Activated CD4-positive, CD25-positive, alpha-beta regulatory T cell treated with anti-CD3 and anti-CD28 coated beads, Interleukin-2, amount 50 U/mL, for 72 hours (primary cell): ENCODE measurements at places on chromosomes 6 and 20.
A peak's percentile ranks its signal among the peaks of the same experiment; 100 is the strongest.

GRCh38 chr6:56860475-56860874 lies 94.4 kb upstream of the BEND6 start:
- no peak for DNase-seq

DNA sequence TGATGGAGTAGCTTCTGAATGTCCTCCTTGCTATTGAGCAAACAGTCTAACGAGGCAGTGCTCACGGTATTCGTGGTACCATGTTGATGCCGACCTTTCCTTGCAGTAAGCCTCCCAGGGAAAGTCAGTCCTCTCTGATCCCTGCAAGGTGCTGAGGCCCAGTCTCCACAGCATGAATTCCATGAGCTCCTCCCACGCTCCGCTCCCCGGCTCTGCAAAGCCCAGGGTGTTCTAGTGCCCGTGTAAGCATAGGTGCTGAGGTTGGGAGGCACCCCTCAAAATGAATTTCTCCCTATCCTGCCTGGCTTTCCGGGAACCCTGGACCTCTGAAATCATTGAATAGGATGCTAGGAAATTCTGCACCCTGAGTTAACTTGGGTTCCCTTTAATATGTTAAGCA lies 251.0 kb downstream of the TAF4 start:
- no peak for DNase-seq

DNA sequence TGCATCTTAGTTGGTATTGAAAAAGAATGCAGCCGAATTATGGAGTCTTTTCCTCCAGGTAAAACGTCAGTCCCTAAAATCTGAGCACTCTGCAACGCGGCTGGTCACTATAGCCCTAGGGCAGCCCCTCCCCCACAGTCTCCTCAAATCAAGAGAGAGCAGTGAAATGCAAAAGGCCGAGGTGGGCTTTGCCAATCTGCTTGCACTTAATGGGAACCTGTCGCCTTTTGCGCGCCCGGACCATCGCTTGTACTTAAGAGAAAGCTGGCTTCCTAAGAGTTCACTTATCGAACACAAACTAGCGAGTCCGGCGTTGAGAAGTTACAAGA lies 447 bp downstream of the MCM3 start:
- DNase-seq = peak; percentile 61

DNA sequence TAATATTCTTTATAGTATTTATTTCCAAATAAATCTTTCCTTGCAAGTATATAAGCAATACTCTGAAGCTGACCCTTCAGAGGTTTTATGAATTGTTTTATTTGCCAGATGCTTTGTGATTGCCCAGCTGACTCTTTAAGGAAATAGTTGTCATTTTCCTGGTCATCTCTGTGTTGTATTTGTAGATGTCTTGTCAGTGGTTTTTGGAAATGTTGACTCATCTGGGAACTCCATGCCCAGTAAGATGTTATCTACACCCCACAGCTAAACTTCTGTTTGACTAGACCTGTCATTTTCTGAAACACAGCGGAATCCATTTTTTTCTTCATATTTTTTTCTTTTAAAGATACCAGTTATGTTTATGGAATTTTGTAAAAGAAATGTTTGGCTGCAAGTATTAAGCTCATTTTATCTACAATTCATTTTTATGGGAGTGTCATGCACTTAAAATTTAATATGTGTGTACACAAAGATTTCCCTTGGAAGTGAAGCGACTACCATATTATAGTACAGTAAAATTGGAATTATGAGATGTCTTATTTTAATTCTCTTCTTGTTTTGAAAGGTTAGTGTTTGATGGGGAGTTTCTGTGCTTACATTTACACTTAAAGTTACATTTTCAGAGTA lies 491.0 kb downstream of the NKAIN2 start:
- no peak for DNase-seq

DNA sequence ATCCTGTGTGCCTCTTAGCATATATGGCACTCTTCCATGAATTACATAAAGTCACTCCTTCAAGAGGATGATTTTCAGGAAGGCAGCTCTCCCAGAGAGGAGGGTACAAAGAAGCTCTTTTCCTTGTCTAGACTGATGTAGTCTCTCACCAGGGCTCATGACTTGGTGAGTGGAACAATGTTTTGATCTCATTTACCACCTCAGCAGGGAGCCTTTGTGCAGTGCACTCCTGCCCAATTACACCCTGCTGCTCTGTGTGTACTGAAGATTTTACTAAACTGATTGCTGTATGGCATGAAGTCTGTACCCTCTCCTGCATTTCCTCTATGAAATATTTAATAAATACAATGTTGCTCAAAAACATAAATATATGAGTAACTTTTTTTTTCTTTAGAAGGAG lies 598.3 kb upstream of the HS3ST5 start:
- DNase-seq = no peak

- DNase-seq = no peak
Measured at GRCh38 chr6:73752943-73753342, 56.9 kb downstream of the CD109 start.

GRCh38 chr6:26305641-26305969 lies 59.4 kb upstream of the BTN3A2 start:
- no peak for DNase-seq

DNA sequence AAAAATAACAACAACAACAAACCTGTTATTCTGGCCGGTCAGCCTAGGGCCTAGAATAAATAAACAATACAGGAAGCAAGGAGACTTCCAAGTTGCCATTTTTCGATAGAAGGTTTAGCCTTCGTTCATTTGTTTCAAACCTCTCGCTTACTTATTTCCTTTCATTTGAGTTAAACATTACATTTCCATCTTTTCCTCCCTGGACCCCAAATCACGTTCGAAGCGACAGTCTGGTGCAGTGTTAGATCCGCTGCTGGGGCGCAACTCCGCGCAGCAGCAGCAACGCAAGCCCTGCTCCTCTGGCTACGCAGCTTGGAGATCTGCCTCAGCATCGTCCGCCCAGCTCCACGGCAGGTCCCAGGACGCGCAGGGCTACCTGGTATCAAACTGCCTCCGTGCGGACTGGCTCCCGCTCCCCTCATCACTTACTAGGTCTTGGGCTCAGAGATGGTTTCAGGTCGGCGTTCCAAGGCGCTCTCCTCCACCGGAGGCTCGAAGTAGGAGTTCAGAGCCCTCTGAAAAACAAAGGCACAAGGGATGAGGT lies 530 bp downstream of the TDP2 start:
- DNase-seq = no peak

- no peak for DNase-seq
Measured at GRCh38 chr6:125025164-125025854, 63.1 kb downstream of the RNF217 start.

DNA sequence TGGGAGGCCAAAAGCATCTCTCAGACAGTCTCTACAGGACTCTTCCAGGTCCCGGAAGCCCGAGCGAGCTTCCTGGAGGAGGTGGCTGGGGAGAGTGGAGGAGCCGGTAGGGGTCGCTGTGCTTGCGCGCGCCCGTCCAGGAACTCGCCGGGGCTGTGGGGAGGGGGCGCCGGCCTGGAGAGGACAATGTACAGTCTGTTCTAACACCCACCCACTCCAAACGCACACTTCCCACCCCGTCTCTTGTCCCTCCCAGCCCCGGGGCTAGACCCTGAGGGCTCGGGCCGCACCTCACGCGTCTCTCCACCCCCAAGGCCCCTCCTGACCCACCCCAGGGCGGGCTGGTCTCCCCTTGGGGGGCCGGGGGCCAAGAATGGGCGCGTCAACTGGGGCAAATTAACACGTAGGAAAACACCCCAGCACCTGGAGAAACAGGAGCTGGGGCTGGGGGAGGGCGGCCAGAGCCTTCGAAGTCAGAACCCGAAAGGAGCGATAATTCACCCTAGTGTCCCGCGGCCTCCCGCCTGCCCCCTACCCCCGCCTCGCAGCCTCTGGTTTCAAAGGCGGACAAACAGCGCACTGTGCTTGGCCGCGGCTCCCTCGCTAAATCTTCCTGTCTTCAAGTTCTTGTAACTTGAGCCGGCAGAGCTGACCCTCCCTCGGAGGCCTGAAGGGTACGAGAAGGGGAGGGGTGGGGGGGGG lies 103.2 kb upstream of the FOXP4 start:
- DNase-seq = peak; percentile 41

GRCh38 chr6:127243501-127243900 lies 23.2 kb upstream of the RNF146 start:
- no peak for DNase-seq

DNA sequence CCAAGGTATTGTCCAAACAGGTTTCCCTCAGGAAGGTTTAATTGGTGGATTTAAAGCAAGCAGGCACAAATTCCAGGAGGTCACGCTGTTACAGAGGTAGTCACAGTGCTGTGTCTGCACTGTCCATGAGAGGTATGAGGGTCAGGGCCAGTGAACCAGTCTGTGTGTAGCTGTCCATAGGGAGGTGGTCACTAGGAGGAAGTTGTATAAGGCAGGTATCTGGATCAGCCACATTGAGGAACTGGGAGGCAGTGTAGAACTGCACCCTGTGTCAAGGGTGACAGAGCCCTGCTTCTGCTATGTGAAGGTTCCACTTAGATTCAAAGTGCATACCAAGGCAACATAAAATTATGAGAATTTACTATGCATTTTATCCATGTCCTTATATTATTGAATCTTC lies 73.3 kb downstream of the MAP3K4 start:
- DNase-seq = no peak

GRCh38 chr6:62262283-62262682 lies 23.7 kb downstream of the KHDRBS2 start:
- no peak for DNase-seq

GRCh38 chr6:16894301-16894700 lies 133.0 kb upstream of the ATXN1 start:
- no peak for DNase-seq

DNA sequence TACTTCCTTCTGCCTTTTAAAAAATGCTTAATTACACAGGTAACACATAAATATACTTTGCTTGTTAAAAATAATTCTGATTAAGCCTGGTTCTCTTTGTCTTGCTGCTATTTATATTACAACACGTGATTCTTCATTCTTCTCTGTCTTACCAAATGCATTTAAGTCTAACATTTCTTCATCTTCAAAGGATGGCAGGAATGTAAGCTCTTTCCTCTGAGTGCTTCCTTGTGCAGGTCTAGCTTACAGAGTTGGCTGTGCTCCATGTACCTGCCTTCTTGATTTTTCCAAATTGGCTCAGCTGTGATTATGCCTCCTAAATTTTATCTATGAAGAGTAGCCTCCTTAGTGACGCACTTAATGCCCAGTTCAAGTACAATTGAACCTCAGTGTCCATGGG lies 44.4 kb downstream of the RNF144B start:
- DNase-seq = no peak

- DNase-seq = no peak
Measured at GRCh38 chr6:154352898-154353585, 3.6 kb downstream of the IPCEF1 start.

- no peak for DNase-seq
Measured at GRCh38 chr6:141464490-141464889, 668.2 kb upstream of the GJE1 start.

DNA sequence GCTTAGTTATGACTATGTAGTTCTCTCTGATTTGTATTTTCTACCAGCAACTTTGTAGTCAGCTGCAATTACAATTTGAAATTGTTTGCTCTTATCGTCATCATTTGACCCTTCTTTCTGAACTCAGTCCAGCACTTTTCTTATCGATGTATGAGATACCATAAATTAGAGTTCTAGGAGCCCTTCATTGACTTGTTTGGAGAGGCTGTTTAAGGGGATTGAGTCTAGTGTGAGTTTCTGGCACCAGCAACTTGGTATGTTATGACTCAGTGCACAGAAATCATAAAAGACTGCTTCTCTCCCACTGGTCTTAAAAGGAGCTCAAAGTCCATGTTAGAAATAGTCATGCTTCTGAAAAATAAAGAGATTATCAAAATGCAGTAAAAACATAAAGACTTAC lies 190.3 kb downstream of the TENT5A start:
- no peak for DNase-seq

DNA sequence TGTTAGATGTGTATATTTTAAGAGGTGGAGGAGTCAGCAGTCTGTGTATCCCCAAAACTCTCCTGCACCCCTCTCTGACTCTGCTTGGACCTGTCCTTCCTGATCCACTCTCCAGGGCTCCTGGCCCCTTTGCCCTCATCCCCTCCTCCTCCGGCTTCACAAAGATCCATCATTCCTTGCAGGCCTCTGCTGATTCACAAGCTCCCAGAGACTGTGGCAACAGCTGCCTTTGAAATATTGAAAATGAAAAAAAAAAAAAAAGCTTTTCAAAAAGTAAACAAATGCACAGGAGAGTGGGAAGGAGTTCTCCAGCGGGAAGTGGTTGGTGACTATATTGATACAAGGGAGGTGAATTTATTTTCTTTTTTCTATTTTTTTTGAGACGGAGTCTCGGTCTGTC lies 330.2 kb upstream of the SULF2 start:
- DNase-seq = no peak

DNA sequence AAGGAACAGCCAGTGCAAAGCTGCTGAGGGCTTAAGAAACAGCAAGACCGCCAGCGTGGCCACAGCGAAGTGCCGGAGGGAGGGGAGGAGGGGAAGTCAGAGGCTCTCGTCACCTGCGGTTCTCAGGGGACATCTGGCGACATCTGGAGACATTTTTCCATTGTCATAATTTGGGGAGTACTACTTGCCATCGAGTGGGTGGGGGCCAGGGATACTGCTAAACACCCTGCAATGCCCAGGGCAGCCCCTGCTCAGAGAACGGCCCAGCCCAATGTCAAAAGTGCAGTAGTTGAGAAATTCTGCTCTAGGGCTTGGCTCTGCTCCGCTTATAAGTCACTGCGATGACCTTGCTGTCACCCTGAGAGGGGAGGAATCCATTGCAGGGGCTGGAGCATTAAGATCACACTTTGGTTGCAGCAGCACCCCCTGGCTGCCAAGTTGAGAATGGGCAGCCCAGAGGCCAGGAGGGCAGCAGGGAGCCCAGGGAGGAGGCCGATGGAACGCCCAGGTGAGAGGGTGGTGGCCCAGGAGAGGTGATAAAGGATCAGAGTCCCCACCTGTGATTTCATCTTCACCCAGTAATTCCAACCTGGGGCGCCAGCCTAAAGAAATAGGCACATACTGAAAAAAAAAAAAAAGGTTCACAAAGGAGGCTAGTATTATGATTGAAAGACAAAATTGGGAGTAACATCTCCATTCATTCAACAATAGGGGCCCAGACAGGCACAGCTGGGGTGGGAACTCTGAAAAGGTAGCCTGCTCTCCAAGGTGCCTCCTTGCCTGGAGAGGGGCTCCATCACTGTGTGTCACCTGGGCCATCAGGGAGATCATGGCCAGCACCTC lies 218.2 kb downstream of the BMP7 start:
- no peak for DNase-seq

GRCh38 chr6:32991972-32992371 lies 17.4 kb downstream of the HLA-DOA start:
- no peak for DNase-seq

- DNase-seq = no peak
Measured at GRCh38 chr6:153328194-153328593, 197.1 kb upstream of the RGS17 start.

GRCh38 chr6:68779366-68779765 lies 144.3 kb downstream of the ADGRB3 start:
- DNase-seq = no peak

DNA sequence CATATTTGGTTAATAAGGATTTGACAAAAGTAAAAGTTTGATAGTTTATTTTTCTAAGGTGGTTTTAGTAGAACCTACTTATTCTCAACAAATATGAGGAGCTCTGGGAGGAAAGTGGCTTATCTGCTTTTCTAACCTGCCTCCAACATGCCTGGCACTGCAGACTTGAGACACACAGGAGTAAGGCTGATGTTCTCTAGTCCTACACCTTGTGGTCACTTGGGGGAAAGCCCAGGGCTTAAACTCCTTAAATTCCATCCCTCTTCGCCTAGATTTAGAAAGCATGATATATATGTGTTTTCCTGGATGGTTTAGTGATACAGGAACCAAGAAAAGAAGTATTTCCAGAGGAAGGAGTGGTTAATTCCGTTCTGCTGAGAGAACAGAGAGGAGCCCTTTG lies 39.9 kb upstream of the SAMD5 start:
- DNase-seq = no peak

GRCh38 chr6:106728296-106728870 lies 99.0 kb downstream of the QRSL1 start:
- DNase-seq = no peak

GRCh38 chr6:14877758-14878157 lies 368.1 kb upstream of the JARID2 start:
- no peak for DNase-seq
